ENCODE measurements at places on chromosomes 7 and 10. TPM values are rescaled to one million over a fixed set of nuclear protein-coding genes. Genes with fewer than 3 reads are reported as not detected.

ITGA8 gene
- not detected for total RNA-seq

NUP42 gene
- total RNA-seq: 36.5 TPM

DNA sequence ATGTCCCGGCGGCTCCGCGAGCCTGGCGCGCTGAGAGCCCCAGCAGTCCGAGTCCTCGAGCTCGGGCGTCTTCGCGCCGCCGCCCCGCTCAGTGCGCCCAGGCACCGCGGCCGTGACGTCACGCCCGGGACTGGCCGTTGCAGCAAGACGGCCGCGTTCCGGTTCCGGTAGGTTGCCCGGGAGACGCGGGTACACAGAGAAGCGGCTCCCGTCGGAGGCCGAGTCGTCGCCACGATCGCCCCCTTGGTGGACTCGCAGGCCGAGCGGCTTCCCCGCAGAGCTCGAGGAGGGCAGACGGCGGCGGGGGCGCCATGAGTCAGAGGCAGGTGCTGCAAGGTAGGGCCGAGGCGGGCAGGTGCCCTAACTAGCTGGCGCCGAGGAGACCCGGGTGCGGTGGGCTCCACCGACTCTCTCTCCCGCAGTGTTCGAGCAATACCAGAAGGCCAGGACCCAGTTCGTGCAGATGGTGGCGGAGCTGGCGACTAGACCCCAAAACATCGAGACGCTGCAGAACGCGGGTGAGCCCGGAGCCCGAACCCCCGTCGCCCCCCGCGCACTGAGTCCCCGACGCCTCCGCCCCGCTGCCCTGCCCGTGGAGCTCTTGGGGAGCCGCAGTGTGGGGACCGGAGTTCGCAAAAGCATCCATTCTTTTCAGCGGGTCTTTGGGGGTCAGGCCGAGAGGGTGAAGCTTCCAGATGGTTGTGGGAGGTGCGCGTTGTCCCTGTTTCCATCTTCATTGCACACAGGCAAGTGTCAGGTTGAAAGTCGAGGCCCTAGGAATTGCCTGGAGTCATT, at the start of gene SPAG6:
Gene SPAG6, plus strand, starts transcription at position 196 of the 795 bp plus-strand sequence. Its CDS starts 116 bp downstream, at position 312.
- peak; percentile 90 for DNase-seq

IFIT1B gene
- not detected for total RNA-seq

GRCh38 chr10:113425541-113425951, 127.3 kb upstream of the HABP2 start:
- DNase-seq: no peak

GRCh38 chr10:132194726-132195125, 8.0 kb downstream of the DPYSL4 start:
- DNase-seq: no peak

DNA sequence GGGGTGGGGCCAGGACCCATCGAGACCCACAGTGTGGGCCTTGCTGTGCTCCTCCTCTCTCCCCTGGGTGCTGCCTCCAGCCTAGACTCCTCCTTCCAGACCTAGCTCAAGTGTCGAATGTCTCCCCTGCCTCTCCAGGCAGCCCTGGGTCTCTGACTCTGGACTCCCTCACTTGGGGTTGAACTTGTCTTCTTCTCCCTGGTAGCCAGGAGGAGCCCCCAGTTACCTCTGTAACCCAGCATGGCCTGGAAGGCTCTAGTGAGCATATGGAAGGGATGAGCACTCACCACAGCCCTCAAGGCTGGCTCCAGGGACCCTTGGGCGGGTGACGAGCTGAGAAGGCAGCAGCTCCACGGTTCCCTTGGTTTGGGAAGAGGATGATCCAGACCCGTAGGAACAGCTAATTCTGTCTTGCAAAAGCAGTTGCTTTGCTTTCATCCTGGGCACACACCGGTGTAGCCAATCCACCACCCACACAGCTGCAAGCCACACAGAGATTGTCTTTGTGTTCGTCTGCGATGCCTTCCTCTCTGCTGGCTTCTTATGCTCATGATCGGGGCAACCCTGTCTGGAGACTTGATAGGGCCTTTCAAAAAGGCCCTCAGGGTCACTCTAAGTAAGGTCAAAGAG, 52.3 kb upstream of the ANTXRL start:
- DNase-seq: peak; percentile 21

- DNase-seq: no peak
Measured at GRCh38 chr10:15856328-15857015, 3.8 kb downstream of the MINDY3 start.

GRCh38 chr10:87860816-87861403, 2.4 kb downstream of the KLLN start:
- no peak for DNase-seq

GRCh38 chr10:60649485-60650377, 128.5 kb upstream of the CDK1 start:
- no peak for DNase-seq

DNA sequence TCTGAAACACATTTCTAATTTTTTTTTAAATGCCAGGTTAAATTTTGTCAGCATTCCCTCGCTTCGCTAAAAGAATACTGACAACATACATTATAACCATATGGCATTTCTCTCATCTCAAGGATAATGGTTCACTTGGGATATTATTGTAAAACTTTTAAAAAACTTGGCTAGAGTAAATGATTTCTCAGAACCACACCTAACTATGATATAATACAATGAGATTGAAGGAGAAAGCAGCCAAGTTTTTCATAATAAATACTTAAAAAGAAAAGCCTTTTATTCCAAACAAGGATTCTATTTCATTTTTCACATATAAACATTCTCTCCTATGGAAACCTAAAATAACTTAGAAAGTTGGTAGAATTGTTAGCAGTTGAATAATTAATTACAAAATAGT, 413.9 kb downstream of the HGF start:
- no peak for DNase-seq

GRCh38 chr7:102261451-102261850, 25.2 kb upstream of the SH2B2 start:
- DNase-seq: no peak

CDC14C gene
- not detected for total RNA-seq

DNA sequence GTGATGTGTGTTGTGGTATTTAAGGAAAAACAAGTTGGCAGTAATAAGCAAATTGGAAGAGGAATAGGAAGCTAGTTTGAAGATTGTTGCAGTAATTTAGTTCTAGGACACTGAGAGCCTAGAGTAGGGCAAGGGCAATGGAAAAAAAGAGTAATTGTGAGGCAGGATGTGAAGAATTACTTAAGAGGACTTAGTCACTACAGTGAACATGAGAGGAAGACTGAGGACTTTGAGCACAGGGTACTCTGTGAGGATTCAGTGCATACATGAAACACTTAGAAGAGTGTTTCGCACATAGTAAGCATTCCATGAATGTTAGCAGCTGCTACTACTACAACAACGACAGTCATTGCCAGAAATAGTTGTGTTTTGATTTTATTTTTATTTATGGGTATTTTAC, 30.9 kb upstream of the DKK1 start:
- no peak for DNase-seq

NUPR2 gene
- total RNA-seq: not detected

GRCh38 chr10:71753091-71753959, 20.0 kb downstream of the VSIR start:
- no peak for DNase-seq

- DNase-seq: no peak
Measured at GRCh38 chr10:111482621-111483216, 405.9 kb downstream of the ADRA2A start.

GRCh38 chr7:101160910-101161309, 4.5 kb downstream of the VGF start:
- DNase-seq: no peak

PGAM2 gene
- 8.7 TPM for total RNA-seq

DNA sequence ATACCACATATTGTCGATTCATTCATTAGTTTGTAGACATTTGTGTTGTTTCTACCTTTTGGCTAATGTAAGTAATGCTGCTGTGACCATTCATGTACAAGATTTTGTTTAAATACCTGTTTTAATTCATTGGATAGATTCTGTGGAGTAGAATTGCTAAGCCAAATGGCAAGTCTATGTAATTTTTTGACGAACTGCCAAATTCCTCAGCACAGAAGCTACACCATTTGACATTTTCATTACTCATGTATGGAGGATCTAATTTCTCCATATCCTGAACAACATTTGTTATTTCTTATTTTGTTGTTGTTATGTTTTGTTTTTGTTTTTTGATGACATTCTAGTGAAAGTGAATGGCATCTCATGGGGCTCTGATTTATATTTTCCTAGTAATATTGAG, 1351.3 kb upstream of the SORCS1 start:
- no peak for DNase-seq

MRPS33 gene
- 58.3 TPM for total RNA-seq

DNA sequence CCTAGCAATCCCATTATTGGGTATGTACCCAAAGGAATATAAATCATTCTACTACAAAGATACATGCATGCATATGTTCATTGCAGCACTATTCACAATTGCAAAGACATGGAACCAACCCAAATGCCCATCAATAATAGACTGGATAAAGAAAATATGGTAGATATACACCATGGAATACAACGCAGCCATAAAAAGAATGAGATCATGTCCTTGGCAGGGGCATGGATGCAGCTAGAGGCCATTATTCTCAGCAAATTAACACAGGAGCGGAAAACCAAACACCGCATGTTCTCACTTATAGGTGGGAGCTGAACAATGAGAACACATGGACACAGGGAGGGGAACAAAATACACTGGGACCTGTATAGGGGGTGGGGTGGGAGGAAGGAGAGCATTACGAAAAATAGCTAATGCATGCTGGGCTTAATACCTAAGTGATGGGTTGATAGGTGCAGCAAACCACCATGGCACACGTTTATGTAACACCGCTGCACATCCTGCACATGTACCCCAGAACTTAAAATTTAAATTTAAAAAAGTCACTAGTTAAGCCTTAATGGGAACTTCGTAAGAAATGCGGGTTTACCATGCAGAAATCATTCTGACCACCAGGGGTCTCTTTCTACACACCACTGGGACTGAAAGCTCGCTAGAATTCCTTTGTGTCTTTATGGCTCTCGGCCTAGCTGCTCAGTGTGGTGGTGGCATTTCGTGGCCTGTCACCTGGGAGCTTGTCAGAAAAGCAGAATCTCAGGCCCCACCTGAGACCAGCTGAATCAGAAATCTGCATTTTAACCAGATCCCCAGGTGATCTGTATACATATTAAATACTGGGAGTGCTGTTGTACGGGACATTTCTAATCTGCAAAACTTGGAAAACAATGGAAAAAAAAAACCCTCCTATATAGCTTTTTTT, 9.5 kb downstream of the ANKRD1 start:
- DNase-seq: peak; percentile 67

ITPRID1 gene
- 1.2 TPM for total RNA-seq

DNA sequence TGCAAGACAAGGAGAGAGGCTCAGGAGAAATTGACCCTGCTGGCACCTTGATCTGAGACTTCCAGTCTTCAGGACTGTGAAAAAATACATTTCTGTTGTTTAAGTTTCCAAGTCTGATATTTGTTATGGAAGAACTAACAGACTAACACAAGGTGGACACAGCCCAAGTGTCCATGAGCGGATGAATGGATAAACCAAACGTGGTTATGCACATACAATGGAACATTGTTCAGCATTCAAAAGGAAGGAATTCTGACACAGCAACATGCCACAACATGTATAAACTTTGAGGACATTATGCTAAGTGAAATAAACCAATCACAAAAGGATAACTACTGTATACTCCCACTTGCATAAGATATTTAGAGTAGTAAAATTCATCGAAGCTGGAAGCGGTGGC, 76.5 kb downstream of the FAM13C start:
- DNase-seq: no peak

- no peak for DNase-seq
Measured at GRCh38 chr7:151790095-151790829, 86.7 kb downstream of the PRKAG2 start.

- no peak for DNase-seq
Measured at GRCh38 chr7:53398566-53398965, 363.1 kb downstream of the POM121L12 start.

WDR11 gene
- total RNA-seq: 48.7 TPM
